ENCODE measurements at places on chromosomes 12 and 14.

DNA sequence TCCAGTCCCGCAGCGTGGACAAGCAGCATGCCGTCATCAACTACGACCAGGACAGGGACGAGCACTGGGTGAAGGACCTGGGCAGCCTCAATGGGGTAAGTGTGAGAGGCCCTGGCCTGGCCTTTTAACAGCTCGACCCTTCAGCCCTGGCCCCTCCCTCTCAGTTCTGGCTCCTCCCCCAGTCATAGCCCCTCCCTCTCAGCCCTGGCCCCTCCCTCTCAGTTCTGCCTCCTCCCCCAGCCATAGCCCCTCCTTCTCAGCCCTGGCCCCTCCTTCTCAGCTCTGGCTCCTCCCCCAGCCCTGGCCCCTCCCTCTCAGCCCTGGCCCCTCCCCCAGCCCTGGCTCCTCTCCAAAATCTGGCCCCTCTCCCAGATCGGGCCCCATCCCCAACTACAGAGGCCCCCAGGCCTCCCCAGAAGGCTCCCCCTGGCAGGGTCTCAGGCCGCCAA is 11.2 kb downstream of the CEP170B start:
- DNase-seq, result peak; percentile 42

- peak; percentile 26 for DNase-seq
Measured at GRCh38 chr12:64125913-64126312, 96.2 kb downstream of the KICS2 start.

DNA sequence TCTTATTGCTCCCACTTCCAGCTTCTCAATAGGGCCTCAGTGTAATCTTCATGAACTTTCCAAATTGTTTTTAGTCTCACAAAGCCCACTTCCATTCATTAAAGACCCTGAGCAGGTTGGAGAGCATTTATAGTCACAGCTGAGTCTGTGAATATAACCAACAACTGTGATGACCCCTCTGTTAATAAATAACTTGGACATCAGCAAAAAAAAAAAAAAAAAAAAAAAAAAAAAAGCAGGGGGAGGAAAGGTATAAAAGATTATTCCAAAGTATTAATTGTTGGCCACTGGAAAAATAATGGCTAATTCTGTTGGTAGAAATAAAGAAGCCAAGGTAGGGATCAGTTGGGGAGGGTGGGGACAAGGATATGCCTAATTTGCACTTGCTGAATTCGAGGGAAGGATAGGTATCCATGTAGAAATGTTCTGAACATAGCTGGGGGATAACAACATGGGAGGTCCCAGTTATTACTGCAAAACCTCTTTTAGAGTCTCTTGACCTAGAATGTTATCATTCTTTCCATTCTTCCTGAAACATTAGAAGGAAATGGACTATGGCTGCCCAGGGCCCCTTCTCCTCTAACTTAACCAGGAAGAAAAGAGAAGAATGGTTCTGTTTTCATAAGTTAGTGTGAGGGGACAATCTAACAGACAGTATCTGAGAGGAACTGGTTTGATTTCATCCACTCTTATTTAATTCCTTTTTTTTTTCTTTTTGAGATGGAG is 56.5 kb downstream of the SAMD4A start:
- no peak for DNase-seq

DNA sequence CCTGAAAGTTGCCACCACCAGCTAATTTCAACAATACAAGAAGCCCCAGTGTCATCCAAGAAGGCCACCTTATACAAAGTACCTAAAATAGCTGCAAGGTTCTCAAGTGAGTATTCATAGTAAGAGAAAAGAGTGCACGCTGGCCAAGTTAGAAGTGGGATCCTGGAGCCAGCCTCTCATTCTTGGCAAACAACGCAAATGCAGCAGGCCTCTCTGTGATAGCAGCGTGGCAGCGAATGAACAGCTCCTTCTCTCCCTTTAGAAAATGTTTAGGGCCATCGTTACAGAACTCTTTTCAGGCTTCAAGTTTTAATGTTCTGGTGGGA is 78.0 kb upstream of the IFNG-AS1 start:
- DNase-seq, result no peak

GRCh38 chr14:60092526-60092920 is 800 bp downstream of the PCNX4 start:
- DNase-seq, result peak; percentile 59

- DNase-seq, result no peak
Measured at GRCh38 chr12:49652921-49653520, 29.7 kb downstream of the PRPF40B start.

DNA sequence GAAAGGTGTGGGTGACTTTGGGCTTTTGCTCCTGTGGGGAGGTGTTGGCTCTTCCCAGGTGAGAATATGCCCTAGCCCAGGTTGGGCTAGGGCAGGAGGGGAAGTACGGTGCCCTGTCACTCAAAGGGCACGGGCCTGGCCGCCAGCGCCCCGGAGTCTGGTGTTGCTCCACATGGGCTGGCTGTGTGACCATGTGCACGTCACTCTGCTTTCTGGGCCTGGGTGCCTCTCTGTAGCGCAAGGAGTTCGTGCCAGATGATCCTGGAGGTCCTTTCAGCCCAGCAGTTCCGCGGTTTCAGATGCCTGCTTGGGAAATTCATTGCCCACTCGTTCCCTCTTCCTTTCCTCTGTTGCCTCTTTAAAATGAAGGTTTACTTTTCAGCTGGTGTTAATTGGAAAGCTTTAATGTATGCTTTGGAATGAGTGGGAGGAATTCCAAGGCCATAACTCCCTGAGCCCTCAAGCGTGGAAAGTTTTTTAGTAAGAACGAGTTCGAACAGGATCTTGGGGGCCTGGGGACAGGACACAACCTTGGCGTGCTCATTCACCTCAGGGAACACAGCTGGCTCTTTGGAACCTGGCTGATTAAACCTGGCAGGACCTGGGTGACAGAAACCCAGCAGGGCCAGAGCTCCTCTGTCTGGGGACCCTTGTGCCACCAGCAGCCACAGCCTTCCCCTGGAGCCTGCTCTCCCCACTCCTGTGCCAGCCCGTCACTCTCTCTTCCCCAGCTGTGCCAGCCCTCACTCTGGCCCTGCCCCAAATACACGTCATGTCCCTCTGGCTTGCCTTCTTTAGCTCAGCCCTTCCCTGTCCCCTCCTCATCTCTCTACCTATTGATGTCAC is 42.8 kb downstream of the TSPAN9 start:
- peak; percentile 20 for DNase-seq

- DNase-seq, result no peak
Measured at GRCh38 chr12:71155225-71155624, 2.6 kb downstream of the TSPAN8 start.

GRCh38 chr14:74882103-74882920 is 596 bp downstream of the DLST start:
- peak; percentile 75 for DNase-seq

GRCh38 chr12:76962099-76962498 is 83.3 kb upstream of the CSRP2 start:
- DNase-seq, result no peak

DNA sequence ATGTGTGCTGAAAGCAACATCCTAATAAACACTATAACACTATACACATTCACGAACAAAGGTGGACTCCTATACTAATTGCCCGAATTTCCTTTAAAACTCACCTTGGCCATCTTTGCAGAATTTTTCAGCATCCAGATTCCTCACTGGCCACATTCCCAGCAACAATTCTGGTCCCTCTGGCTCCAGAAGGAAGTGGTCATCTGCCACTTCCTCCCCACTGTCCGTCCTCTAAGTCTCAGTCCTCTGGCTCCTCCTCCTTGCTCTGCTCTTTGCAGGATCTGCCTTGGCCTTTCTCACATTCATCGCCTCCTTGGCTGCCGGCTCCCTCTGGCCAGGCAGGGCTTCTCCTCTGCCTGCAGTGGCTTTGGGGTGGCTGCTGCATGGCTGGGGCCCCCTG is 426.0 kb downstream of the FUT8 start:
- DNase-seq, result no peak

GRCh38 chr12:85076688-85077430 is 40.7 kb downstream of the LRRIQ1 start:
- DNase-seq, result peak; percentile 97

DNA sequence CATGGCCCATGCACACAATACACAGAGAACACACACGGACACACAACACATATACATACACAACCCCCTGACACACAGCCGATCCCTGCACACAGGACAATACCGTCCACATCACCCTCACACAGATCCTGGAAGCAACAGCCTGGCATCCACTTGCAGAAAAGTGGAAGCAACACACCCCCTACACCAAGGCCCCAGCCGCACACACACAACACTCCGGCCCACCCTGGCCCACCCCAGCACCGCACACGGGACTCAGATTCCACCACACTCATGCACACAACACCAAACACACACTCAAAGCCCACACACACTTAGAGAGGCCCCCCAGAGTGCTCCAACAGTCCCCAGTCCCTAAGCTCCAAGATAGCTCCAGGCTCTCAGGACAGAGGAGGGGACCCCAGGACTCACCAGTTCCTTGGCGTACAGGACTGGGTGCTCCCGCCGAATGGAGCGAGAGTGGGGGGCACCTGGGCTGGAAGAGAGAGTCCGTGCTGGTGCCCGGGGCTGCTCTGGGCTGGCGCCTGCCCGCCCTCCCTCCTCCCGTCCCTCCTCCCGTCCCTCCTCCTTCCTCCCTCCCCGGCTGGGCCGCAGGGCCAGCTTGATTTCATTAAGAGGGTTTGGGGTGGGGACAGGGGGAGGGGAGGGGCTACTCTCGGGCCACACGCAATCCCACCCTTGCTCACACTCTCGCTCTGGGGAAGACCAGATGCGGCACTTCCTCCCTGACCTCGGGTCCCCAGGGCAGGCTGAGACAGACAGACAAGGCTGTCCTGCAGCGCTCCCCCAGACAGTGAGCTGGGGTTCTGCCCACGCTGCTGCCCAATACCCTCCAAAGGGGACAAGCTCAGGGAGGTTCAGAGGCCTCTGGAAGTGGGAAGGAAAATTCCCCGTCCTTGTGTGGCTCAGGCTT is at the start of gene TMEM119:
Gene TMEM119 (minus strand): TSS at position 526 of the 913 bp plus-strand sequence. CDS start 5,701 bp downstream, outside the sequence.
- DNase-seq, result no peak

GRCh38 chr12:63823040-63823439 is 21.5 kb upstream of the SRGAP1 start:
- DNase-seq, result no peak

All from choroid plexus epithelial cell (primary cell).